ENCODE measurements at places on chromosomes 16 and 17. TPM values are rescaled to one million over a fixed set of nuclear protein-coding genes. Genes with fewer than 3 reads are reported as not detected.

The METTL2A gene
- total RNA-seq: 22.7 TPM

The NFATC2IP gene
- total RNA-seq: 94.5 TPM

The SLFN12L gene
- total RNA-seq: 33.7 TPM

The IL34 gene
- not detected for total RNA-seq

The ZNF423 gene
- 0.05 TPM for total RNA-seq

The RAB34 gene
- 20.5 TPM for total RNA-seq

The UMOD gene
- not detected for total RNA-seq

The KCNAB3 gene
- 5.4 TPM for total RNA-seq

The CD300H gene
- not detected for total RNA-seq

The HAS3 gene
- 0.61 TPM for total RNA-seq

The CD79B gene
- total RNA-seq: 52.6 TPM

The SPATA33 gene
- 8.0 TPM for total RNA-seq

The HOXB8 gene
- total RNA-seq: not detected

The LIG3 gene
- 116 TPM for total RNA-seq

The NACA2 gene
- total RNA-seq: not detected

The NT5C3B gene
- total RNA-seq: 52.4 TPM

The PRSS22 gene
- total RNA-seq: 0.34 TPM

The IL17C gene
- total RNA-seq: not detected

The TLCD3B gene
- total RNA-seq: 14.1 TPM

The NLGN2 gene
- 14.5 TPM for total RNA-seq

The P2RX5 gene
- 120 TPM for total RNA-seq

The SDR42E1 gene
- total RNA-seq: 0.07 TPM

The SSTR5 gene
- not detected for total RNA-seq
